ENCODE measurements at places on chromosomes 1 and 21.

- no peak for DNase-seq
Observed at GRCh38 chr1:202007304-202007703, 3.1 kb upstream of the ELF3 start.

GRCh38 chr1:27436204-27437159, 44.1 kb downstream of the GPR3 start:
- no peak for DNase-seq

- DNase-seq, result no peak
Observed at GRCh38 chr1:8281843-8282509, 35.9 kb upstream of the SLC45A1 start.

DNA sequence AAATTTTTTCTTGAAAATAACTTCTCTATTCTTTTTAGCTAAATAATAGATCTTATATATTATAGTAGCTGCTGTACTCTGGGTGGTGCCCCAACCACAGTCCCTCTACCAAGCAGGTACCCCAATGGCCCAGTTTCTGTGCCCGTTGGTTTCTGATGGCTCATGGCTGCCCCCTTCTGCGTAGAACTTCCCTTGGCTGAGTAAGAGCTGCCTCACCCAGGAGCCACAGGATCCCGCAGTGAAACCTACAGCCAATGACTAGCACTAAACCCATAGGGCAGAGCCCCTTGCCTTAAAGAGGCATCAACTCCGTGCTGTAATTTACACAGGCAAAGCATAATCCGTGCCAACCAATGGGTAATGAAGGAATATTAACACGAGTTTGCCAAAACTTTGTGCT, 247.5 kb downstream of the USH2A start:
- no peak for DNase-seq
